Lower lobe of right lung (tissue), 2 donors: ENCODE measurements at places on chromosomes 5 and 9. TPM values are rescaled to one million over a fixed set of nuclear protein-coding genes. Genes with fewer than 3 reads are reported as not detected.

GRCh38 chr9:108607607-108608006, 248.2 kb downstream of the ACTL7B start:
- no peak overlapping the region for H3K27ac ChIP-seq
- no peak for DNase-seq
- no peak overlapping the region for H3K4me3 ChIP-seq
- H3K4me1 ChIP-seq: no peaks in the 10 kb centered on the region
- H3K27me3 ChIP-seq: no peaks in the 10 kb centered on the region

DNA sequence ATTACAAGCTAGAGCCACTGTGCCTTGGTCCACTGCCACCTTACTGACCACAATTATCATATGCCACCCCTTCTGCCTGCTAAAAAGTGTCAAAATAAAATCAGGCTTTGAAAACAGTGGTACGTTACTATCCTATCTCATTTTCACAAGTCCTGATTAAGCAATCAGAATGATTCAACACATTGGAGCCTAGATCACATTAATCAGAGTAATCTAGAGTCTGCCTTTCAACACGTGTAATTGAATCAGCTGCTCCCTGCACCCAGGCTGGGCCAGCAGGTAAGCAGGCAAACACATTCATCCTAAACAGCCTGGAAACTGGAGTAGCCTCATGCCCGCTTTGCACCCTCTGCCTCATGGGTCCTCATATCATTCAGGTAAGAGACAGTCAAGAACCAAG, 186.2 kb downstream of the DCP2 start:
- no peaks in the 10 kb centered on the region for H3K4me1 ChIP-seq
- no peak overlapping the region for H3K4me3 ChIP-seq

DNA sequence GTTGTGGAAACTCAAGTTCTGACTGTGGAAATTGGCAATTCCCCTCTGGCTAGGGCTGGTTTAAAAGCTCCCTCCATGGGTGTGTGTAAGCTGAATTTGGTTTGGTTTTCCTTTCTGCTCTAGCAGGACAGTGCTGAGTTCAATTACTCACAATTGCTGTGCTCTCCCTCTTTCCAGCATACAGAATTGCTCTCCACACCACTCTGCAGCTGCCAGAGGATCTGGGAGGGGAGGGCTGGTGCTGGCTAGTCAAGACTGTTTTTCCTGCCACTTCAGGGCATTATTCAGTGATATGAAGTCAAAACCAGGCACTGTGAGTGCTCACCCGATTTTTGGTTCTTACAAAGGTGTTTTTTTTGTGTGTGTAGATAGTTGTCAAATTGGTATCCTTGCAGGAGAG, 336.9 kb upstream of the SLC24A2 start:
- no peak for DNase-seq
- H3K36me3 ChIP-seq: no peaks in the 10 kb centered on the region
- no peaks in the 10 kb centered on the region for H3K27me3 ChIP-seq
- no peaks in the 10 kb centered on the region for H3K4me1 ChIP-seq
- H3K4me3 ChIP-seq: no peak overlapping the region

TNFSF8 gene
- 3.5 TPM for total RNA-seq

- H3K27ac ChIP-seq: no peak overlapping the region
- DNase-seq: no peak
- H3K36me3 ChIP-seq: no peaks in the 10 kb centered on the region
- H3K27me3 ChIP-seq: no peaks in the 10 kb centered on the region
These were observed 195.3 kb upstream of the NR4A3 start for GRCh38 chr9:99626426-99626825.

DNA sequence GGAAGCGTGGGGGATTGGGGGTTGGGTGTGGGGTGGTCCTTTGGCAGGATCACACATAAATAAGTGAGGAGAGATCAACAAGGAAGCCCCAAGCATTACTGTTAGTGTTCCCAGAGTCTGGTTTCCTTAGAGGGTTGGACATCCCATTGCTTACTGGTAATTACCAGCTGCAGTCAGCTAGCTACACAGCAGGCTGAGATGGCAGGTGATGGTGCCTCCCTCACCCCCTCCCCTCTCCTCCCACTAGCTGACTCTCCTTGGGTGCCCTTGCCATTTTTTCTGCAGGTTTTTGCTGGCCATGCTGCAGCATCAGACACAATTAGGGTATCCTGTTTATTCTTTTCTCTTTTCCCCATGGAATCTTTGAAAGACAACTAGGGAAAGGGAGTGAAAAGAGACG, 107.5 kb upstream of the TLR4 start:
- no peak for DNase-seq
- no peaks in the 10 kb centered on the region for H3K27me3 ChIP-seq
- no peak overlapping the region for H3K27ac ChIP-seq
- no peaks in the 10 kb centered on the region for H3K4me1 ChIP-seq
- no peak overlapping the region for H3K4me3 ChIP-seq

TMEM252 gene
- total RNA-seq: 0.30 TPM

DNA sequence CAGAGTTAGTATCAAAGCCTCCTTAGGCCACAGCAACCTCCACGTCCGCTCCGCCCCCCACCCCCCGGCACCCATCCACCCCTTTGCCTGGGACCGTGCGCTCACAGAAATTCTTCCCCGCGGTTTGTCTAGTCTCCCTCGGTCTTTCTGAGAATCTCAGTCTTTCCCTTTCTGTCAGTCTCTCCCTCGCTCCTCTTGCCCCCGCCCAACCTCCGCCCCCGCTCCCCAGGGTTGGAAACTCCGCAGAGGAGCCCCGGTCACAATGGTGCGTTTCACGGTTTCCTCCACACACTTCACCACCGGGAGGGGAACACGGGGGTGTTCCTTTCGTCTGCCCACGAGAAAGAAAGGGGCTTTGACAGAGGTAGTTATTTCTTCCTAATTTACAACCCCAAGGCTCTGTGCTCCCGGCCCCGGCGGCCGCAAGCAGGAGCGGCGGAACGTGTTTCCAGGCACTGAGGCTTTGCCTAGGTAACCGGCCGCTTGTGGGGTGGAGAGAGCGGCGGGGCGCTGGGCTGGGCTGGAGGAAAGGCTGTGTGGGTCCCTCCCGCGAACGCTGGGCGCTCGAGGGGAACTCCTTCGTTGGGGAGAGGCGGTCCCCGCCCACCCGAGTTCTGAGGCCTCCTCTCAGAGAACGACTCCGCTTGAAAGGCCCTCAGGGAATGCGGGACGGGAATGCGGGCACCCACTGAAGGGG, 2.1 kb downstream of the NR4A3 start:
- H3K4me1 ChIP-seq: peaks cover 50% of the 10 kb centered on the region
- peak; percentile 60 for DNase-seq

DNA sequence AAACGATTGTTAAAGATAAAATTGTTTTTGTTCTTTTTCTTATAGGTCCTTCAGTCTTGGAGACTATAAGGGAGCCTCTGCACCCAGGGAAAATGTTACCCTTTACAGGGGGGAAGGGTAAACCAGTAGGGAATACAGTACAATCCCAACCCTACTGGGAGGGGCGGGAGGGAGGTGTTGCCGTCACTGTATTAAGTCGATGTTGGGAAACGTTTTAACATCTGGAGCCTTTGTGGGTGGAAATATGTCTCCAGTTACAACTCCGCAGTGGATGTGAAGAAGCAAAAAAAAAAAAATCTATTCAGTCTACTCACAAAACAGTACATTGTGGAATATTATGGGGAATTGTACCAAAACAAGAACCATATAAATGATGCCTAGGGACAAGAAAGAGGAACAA, 47.2 kb upstream of the FCHO2 start:
- peaks cover 68% of the 10 kb centered on the region for H3K36me3 ChIP-seq
- no peaks in the 10 kb centered on the region for H3K4me1 ChIP-seq
- no peak for DNase-seq
- no peak overlapping the region for H3K27ac ChIP-seq

DNA sequence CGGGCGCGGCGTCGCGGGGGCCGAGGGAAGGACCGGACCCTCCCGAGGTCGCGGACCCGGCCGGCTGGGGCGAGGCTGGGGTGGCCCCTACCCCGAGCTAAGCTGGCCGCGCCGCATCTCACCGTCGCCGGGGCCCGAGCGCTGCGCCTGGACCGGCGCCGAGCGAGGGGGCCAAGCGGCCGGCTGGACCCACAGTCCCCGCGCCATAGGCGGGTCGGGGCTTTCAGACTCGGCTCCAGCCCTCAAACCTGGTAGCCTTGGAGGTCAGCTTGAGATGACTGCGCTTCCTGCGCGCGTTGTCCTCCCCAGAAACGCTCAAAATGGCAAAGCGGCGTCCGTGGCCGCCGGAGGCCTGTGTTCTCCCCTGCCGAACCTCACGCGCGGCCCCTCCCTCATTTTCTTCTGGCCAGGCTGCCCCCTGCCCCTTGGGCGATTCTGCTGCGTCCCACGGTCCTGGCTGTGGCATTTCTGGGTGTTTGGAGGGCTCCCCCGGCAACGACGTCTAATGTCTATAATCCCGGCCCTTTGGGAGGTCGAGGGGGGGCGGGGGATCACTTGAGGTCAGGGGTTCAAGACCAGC, 8.7 kb upstream of the GRIN1 start:
- peaks cover 28% of the 10 kb centered on the region for H3K27me3 ChIP-seq
- peak overlapping the region; percentile 80 for H3K4me3 ChIP-seq
- DNase-seq: no peak
- peak overlapping the region; percentile 80 for H3K27ac ChIP-seq
- peaks cover 31% of the 10 kb centered on the region for H3K4me1 ChIP-seq

GRCh38 chr9:89207026-89207425, 28.4 kb upstream of the SHC3 start:
- H3K36me3 ChIP-seq: no peaks in the 10 kb centered on the region
- no peak for DNase-seq
- H3K4me1 ChIP-seq: no peaks in the 10 kb centered on the region
- no peak overlapping the region for H3K4me3 ChIP-seq
- no peaks in the 10 kb centered on the region for H3K27me3 ChIP-seq

DNA sequence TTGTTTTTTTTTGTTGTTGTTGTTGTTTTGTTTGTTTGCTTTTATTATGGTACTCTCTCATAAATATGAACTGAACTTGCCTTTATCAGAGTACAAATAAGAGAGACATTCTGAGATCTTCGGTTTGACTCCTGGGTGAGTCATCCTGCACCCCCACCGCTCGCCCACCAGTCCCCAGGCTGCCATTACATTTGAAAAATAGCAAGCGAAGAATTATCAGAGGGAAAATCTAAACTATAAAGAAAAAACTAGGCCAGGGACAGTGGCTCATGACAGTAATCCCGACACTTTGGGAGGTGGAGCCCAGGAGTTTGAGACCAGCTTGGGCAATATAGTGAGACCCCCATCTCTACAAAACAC, 122.1 kb upstream of the MAP3K1 start:
- no peaks in the 10 kb centered on the region for H3K36me3 ChIP-seq
- H3K27me3 ChIP-seq: no peaks in the 10 kb centered on the region
- no peak overlapping the region for H3K4me3 ChIP-seq
- no peak for DNase-seq

GRCh38 chr5:111494355-111494999, 17.9 kb downstream of the STARD4 start:
- H3K4me3 ChIP-seq: no peak overlapping the region
- DNase-seq: no peak
- no peaks in the 10 kb centered on the region for H3K27me3 ChIP-seq
- H3K4me1 ChIP-seq: peaks cover 6% of the 10 kb centered on the region

- no peak overlapping the region for H3K27ac ChIP-seq
- no peaks in the 10 kb centered on the region for H3K27me3 ChIP-seq
- no peak overlapping the region for H3K4me3 ChIP-seq
- H3K36me3 ChIP-seq: no peaks in the 10 kb centered on the region
- H3K4me1 ChIP-seq: peaks cover 19% of the 10 kb centered on the region
- no peak for DNase-seq
These were observed 5.1 kb upstream of the ERAP1 start for GRCh38 chr5:96812851-96813250.

DNA sequence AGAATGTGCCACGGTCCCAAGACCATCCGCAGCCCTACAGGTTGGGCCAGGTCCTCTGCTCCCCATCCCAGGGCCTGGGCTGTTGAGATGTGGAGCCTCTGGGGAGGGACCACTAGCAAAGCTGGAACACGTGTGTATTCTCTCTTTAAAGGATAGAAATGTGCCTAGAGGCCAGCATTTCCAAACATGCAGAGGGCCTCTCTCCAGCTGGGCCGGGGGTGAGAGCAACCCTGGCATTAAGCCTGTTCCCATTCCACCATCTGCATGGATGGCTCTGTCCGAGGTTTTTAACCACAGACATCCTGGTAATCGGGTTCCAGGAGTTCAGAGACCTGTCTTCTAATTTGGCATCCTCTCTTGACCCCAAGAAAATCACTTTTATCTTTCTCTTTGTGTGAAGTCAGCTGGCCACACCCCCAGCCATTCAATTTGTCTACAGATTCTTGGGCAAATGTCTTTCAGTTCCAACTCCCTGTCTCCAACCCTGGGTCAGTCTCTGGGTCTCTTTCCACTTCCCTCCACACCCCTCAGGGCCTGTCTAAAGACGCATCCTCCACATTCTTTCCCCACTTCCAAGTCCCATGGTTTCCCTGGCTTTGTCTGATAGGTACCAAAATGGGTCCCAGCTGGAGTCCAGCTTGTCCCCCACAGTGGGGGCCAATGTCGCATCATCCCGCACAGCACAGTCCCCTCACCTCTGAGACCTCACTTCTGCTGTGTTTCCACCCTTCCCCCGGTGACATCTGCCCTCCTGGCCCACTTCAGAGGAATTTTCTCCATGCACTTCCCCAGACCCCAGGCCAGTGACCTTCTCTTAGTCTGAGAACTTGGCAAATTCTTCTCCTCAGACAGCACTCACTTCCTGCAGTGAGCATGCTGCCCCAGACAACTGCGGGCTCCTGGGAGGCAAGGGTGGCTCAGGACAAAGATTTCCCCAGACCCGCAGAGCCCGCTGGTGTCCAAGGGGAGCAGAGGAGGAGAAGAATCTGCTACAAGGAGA, 56.8 kb downstream of the PTPDC1 start:
- H3K27ac ChIP-seq: peak overlapping the region; percentile 77
- no peak for DNase-seq
- no peaks in the 10 kb centered on the region for H3K36me3 ChIP-seq
- H3K4me1 ChIP-seq: peaks cover 47% of the 10 kb centered on the region

BTNL8 gene
- total RNA-seq: 5.3 TPM

DNA sequence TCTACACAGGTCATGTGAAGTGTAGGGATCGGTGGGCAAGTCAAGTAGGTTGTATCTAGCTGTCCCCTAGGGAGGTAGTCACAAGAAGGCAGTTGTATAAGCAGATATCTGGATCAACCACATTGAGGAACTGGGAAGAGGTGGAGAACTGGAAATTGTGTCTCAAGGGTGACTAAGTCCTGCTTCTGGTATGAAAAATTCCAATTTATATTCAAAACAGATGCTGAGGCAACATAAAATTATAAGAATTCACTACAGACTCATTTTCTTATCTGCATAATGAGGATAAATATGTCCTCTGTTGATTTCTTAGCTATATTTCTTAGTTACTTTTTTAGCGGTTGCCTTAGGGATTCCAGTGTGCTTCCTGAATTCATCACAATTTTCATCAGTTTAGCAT, 46.8 kb downstream of the GALNT12 start:
- no peaks in the 10 kb centered on the region for H3K4me1 ChIP-seq
- H3K36me3 ChIP-seq: no peaks in the 10 kb centered on the region
- no peaks in the 10 kb centered on the region for H3K27me3 ChIP-seq
- no peak for DNase-seq

TSSK1B gene
- not detected for total RNA-seq

SPOCK1 gene
- total RNA-seq: 8.4 TPM

DNA sequence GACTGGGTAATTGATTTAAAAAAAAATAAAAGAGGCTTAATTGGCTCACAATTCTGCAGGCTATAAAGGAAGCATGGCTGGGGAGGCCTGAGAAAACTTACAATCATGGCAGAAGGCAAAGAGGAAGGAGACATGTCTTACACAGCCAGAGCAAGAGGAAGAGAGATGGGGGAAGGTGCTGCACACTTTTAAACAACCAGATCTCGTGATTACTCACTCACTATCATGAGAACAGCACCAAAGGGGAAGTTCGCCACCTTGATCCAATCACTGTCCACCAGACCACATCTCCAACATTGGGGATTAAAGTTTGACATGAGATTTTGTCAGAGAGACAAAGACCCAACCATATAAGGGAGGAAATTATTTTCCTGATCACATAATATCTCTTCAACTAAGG, 138.8 kb upstream of the NR4A3 start:
- no peaks in the 10 kb centered on the region for H3K36me3 ChIP-seq
- no peaks in the 10 kb centered on the region for H3K4me1 ChIP-seq
- H3K4me3 ChIP-seq: no peak overlapping the region
- DNase-seq: no peak
